Posterior vena cava (tissue), 2 donors: ENCODE measurements at places on chromosomes 1 and 21. TPM values are rescaled to one million over a fixed set of nuclear protein-coding genes. Genes with fewer than 3 reads are reported as not detected.

GUCA2A gene
- total RNA-seq, result not detected

- peak; percentile 63 for DNase-seq
These were observed 128.9 kb upstream of the ADAR start for GRCh38 chr1:154736841-154737240.

- DNase-seq, result no peak
These were observed 4.2 kb downstream of the OR2T1 start for GRCh38 chr1:248406721-248407692.

PRKACB gene
- 80.2 TPM for total RNA-seq

C1orf116 gene
- not detected for total RNA-seq

DNA sequence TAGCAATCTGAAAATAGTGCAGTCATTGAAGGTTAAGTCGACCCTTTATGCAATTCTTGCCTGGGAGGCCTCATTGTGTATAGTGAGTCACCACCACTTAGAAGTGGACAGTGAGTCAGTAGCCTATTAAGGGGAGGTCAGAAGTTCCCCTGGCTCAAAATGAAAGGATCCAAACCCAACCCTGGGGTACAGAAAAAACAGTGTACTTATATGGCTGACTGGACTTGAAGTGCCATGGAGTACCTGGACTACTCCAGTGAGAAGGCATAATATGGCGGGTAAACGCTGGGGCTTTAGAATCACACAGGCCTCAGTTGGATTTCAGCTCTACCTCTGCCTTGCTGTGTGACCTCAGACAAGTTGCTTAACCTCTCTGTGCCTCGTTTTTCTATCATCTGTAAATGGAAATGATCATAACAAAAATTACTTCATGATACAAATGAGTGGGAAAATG is 2.2 kb upstream of the BCL9 start:
- no peak for DNase-seq

GBP6 gene
- not detected for total RNA-seq

S100A5 gene
- not detected for total RNA-seq

QSOX1 gene
- 80.3 TPM for total RNA-seq

DNA sequence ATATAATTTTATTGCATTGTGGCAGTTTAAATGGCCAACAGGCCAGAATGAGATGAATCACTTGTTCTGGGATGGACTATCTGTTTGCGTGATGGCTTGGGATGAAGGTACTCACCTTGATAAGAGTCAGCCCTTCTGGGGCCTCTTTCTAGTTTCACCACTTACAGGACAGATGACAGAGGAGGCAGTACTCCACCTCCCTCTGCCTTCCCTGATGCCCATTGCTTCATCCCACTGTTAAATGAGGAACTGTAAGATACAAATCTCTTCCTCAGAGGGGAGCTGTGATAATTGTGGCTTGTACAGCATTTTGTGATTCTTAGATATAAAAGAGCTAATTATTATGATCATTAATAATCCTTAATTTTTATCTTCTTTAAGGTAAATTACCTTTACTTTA is 3.7 kb upstream of the TCHH start:
- no peak for DNase-seq

DNA sequence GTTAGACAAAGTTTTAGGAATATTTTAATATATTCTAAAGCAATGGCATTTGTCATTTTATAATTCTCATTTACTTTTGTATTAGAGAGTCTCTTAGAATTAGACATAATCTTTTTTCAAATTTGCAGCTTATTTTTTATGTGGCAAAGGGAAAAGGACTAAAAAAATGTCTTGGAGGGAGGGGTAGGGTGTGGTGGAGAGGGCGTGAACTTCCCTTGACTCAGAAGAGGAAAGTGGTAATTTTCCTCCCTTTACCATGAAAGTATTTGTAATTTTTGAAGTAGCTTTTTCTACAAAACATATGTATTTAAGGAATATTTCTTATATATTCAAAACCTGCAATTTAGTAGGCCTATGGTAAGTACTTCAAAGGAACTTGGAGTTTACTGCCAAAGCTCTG is 6.9 kb upstream of the RABGAP1L start:
- DNase-seq, result no peak

DNA sequence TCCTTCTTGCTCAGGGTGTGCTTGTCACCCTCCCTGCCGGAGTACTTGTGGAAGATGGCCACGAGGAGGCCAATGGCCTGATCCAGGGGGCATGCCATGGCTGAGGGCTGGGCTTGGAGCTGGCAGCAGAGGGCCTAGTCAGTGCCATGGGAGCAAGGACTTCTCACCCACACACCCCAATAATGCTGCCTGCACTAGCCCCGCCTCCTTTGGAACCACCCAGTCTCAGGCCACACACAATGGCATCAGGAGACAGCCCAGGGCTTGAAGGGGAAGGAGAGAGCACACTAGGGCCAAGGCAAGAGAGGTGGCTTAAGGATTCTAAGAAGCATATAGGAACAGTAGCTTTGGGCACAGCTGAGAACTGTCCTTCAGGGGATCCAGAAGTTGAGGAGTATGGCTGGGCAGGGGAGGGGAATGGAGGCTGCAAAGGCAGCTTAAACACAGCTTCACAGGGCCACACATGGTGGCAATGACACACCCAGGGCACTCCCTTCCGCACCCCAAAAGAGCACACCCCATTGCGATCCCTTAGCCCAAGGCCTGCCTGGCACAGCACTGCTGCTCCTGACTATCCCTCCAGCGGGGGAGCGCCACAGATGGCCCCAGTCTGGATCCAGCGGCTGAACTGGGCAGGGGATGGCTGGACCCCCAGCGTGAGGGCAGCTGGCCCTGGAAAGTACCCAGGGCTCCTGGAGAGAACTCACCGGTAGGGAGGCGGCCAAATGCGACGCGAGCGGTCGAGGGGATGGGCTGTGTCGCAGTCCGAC is at the start of gene S100A6:
TSS of gene S100A6 (minus strand) at position 750 of the 770 bp plus-strand sequence. CDS start at position 98, 652 bp downstream.
- peak; percentile 88 for DNase-seq

DNA sequence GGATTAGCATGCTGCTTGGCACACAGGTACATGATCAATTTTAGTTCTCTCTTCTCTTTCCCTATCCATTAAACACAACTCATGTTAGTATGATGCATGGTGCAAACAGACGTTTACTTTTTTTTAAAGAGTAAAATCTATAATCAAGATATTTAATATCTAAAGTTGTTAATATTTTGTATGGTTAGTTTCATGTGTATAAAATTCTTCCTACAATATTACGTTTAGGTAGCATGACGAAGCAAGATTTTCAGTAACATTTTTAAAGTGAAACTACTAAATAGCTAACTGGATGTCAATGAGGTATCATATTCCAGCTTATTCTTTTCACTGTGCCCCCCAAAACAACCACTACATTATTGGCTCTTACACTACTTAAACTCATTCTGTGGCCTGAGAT is 36.6 kb downstream of the CNIH4 start:
- DNase-seq, result no peak

BGLAP gene
- 0.71 TPM for total RNA-seq

GRCh38 chr21:32956061-32956656 is 69.6 kb upstream of the OLIG2 start:
- DNase-seq, result no peak

DNA sequence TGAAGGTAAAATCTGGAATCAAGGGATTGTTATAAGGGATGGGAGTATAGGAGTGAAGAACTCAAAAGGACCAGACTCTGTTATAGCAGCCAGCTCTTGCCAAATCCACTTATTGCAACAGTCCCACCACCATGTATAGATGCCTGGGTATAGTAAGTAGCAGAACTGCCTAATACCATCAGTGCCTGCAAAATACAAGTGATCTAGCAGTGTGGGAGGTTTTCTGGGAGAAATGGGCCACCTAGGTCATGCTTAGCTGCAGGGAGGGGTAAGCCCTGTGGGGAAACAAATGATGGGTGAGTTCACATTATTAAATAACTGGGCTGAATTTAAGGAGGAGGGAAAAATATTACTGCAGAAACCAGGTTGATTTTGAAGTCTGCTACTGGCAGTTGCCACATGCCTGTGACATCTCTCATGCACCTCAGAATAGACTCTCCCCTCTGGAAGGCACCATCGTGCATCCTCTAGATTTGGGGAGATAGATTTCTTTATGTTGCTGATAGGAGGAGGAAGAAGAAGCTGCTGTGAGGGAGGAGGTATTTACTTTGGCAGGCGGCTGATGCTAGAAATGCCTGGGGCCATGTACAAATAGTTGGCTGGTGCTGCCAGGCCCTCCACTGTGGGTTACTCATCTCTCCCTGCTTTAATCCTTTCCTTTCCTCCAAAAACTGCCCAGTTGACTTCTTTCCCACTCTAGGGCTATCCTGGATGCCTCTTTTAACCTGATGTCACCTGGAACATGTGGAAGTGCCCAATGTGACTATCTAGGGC is 27.5 kb downstream of the HLX start:
- DNase-seq, result no peak

DNA sequence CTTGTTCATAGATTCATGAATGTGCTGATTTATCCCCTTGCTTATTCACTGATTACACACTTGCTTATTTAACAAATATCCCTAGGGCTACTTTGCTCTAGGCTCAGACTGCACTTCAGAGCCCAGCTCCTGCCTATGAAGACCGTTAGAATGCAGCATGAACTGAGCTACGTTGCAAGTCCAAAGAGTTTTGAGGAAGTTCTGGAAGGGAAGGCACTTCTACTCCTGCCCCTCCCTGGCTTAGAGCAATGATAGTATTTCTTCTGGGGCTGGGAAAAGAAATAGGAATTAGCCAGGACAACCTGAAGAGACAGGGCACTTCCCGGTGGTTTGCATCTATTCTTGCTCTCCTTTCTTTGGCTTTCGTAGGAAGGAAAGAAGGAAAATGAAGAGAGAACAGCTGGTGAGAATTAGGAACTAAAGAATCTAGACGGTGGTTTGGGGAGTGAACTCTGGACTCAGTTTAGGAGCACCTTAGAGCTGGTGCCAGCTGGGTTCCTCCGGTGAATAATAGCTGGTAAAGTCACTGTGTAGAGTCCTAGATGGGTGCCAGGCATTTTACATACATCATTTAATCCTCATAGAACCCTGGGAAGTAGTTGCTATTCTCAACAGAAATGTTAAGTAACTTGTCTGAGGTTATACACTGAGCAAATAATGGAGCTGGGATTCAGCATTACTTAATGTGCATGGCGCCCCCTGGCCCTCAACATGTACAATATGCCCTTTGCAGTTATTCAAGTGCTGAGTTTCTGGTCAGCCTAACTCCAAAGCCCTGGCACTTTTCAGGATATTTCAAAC is 65.9 kb downstream of the NDUFS5 start:
- no peak for DNase-seq

GRCh38 chr1:164466001-164466421 is 93.0 kb upstream of the PBX1 start:
- DNase-seq, result no peak

- no peak for DNase-seq
These were observed 5.7 kb upstream of the RHEX start for GRCh38 chr1:206047271-206047670.

HES2 gene
- 0.14 TPM for total RNA-seq

- no peak for DNase-seq
These were observed 390.9 kb downstream of the PBX1 start for GRCh38 chr1:164949771-164950471.

- no peak for DNase-seq
These were observed 5.0 kb upstream of the ACOT11 start for GRCh38 chr1:54542962-54543539.

TAS1R1 gene
- not detected for total RNA-seq

DNA sequence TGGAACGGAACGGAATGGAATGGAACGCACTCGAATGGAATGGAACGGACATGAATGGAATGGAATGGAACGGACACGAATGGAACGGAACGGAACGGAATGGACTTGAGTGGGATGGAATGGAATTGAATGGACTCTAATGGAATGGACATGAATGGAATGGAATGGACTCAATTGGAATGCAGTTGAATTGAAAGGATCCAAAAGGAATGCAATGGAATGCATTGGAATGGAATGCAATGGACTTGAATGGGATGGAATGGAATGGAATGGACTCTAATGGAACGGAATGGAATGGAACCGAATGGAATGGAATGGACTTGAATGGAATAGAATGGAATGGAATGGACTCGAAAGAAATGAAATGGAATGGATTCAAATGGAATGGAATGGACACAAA is 102.4 kb upstream of the OR4F16 start:
- no peak for DNase-seq

- DNase-seq, result no peak
These were observed 250.9 kb upstream of the DAB1 start for GRCh38 chr1:57674801-57675200.

GRCh38 chr1:19605967-19606366 is 38.1 kb upstream of the NBL1 start:
- DNase-seq, result no peak

DNA sequence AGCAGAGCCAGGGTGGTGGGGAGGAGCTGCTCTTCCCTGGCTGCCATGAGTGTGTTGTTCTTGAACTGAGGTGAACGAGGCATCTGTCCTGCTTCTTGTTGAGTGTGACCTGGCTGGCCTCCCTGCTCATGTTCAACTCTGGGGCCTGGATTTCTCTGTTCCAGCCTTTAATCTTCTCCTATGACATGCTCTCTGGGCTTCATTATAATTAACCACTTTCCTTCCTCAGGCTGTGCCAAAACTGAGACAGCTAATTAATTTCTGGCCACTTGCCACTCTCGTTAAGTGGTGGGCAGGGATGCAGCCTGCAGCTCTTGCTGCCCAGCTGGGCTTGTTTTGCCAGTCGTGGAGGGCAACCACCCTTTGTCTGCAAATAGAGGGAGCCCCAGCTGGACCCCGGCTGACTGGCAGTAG is 23.3 kb downstream of the OPRD1 start:
- no peak for DNase-seq
